ENCODE measurements at places on chromosomes 7 and 10.

DNA sequence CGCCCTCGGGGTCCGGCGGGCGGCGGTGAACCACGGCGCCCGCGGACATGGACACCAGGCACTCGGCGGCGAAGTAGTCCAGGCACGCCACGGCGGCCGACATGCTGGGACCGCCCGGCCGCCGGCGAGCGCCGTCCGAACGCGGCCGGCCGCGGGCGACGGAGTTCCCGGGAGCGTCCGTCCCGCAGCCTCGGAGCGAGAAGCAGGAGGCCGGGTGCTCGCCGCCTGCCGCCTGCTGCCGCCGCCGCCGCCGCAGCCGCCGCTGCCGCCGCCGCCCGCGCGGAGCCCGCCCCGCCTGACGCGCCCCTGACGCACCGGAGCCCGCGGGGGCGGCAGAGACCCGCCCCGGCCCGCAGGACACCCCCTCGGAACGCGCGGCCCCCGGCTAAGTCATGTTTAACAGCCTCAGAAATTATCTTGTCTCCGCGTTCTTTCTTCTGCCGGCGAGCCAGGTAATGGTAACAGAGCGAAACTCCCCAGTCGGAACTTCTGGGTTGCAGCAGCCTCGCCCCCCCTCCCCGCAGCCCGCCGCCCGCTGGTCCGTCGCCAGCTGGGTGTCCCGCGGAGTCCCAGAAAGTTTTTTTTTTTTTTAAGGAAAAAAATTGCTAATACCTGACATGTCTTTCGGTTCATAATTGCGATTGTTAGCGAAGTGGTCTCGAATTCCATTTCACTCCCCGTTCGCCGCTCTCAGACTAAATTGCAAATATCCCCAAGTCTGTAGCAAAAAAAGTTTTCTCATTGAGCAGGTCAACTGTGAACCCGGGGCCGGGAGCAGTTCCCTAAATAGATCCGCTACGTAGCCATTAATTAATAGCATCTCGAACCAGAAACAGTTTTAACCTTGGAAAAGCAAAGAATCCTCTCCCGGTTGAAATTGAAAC is at the start of gene KLF14:
KLF14 (minus strand) TSS at position 277 of the 884 bp plus-strand sequence; CDS start at position 103, 174 bp downstream.
- DNase-seq = no peak

GRCh38 chr7:157851501-157852067 is 514.8 kb downstream of the DNAJB6 start:
- peak; percentile 63 for DNase-seq

DNA sequence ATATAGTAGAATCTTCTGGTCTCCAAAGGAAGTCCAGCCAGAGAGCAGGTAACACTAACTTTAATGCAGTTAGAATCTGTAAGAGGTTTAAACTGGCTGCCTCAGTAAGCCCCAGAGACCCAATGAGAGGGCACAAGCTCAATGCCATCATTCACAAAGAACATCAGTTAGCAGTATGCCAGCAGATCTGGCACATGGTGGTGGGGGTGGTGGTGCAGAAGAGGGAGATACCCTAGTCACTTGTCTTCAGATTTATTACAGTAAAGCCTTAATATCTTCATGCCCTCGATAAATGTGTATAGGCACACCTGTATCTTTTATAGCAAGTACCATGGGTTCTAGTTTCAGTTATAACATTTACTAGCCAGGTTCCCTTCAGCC is 86.2 kb downstream of the SORBS1 start:
- no peak for DNase-seq

DNA sequence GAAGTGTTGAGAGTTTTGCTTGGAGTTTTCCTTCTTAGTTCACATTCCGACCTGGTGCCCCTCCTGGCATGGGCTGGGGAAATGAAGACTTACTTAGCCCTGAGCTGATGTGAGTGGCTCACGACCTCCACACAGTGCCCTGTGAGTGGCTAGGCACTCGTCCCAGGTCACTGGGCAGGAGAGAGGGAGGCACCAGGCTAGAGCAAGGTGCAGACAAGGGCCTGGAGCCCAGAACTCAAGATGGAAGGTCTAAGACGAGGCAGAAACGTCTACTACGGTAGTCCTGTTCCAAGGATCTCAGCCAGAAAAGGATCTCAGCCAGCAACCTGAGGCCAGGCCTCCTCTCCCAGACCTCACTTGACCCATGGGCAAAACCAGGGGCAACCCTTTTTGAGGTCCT is 22.4 kb downstream of the ANXA11 start:
- no peak for DNase-seq

DNA sequence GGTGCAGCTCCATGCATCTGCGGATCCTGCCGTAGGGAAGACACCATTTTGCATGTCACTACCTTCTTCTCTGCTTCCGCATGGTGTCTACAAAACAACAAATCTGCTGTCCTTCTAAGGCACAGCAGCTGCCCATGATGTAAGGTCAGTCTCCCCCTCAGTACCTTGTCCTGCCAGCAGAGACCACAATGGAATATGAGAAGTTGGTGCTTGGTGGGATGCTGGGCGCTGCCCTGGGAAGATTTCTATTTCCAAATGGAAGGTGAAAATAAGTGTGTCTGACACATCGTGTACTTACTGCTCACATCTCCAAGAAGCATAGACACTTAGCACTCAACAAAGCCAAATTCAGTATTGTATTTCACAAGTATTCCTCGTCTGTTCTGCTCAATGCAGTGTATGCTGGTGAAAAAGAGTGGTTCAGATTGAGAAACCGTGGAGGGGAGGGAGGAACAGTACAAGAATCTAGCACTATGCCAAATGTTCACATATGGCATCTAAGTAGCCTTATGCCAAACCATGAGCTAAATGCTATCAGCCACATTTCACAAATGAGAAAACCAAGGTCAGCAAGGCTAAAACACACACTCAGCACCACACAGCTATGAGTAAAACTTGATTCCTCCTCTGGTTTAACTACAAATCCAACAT is 95.0 kb downstream of the GRB10 start:
- no peak for DNase-seq

- no peak for DNase-seq
Measured at GRCh38 chr10:51615764-51616298, 83.6 kb downstream of the CSTF2T start.

- DNase-seq = no peak
Measured at GRCh38 chr7:2499181-2499580, 20.4 kb upstream of the LFNG start.

DNA sequence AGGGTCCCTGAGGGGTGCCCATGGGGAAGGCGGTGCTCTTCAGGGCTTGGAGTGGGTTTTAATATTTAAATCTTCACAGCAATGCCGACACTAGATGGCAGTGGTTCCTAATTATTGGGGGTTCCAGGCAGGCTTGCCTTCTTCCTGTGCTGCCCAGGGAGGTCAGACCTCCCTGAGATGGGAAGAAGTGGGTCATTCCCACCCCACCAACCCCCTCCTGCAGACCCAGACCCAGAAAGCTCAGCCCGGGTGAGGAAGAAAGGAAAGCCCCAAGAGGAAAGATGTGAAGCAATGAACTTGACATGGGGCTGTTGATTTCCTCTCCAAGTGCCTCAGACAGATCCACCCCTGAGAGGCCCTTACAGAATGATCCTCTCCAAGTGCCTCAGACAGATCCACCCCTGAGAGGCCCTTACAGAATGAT is 85.1 kb upstream of the LANCL2 start:
- DNase-seq = peak; percentile 67

All from CD4-positive, alpha-beta T cell treated with Interleukin-4 for 4 hours (primary cell).